ENCODE measurements at places on chromosomes 5 and 9.

GRCh38 chr9:125470767-125471580 lies 209.3 kb downstream of the GAPVD1 start:
- no peak for DNase-seq

- DNase-seq = no peak
Measured at GRCh38 chr9:79551994-79552393, 19.8 kb upstream of the TLE4 start.

DNA sequence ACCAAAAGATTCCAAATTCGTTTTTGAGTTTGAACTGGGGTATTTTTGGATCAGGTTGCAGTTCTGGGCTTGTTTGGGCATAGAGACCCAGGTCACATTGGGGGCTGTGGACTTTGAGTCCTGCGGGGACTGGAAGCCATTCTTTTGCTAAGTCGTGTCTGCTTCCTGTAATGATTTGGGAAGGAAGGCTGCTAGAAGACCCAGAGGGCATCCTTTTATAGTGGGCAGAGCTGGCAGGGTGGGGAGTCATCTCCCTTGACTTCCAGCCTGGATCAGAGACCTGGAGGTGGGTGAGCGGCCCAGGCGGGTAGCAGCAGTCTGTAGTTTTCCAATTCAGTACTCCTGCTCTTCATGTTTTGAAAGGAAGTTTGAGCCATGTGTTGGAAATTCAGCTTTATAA lies 11.3 kb downstream of the ZNF618 start:
- DNase-seq = no peak

GRCh38 chr5:27009540-27009915 lies 28.9 kb downstream of the CDH9 start:
- no peak for DNase-seq
